ENCODE measurements at places on chromosomes 12 and 14. TPM values are rescaled to one million over a fixed set of nuclear protein-coding genes. Genes with fewer than 3 reads are reported as not detected.
A peak's percentile ranks its signal among the peaks of the same experiment; 100 is the strongest.

The GMPR2 gene
- total RNA-seq: 24.1 TPM

The MIP gene
- total RNA-seq: 0.50 TPM

The MGP gene
- total RNA-seq: 1,325 TPM

The NKX2-1 gene
- not detected for total RNA-seq

The HOXC6 gene
- total RNA-seq: not detected

The SLC48A1 gene
- 22.1 TPM for total RNA-seq

The P2RX2 gene
- total RNA-seq: not detected

The PROX2 gene
- not detected for total RNA-seq

- no peak for DNase-seq
These were observed 136.9 kb downstream of the STXBP6 start for GRCh38 chr14:24913021-24913420.

GRCh38 chr14:30054201-30054600, 126.6 kb upstream of the PRKD1 start:
- no peak for DNase-seq

GRCh38 chr12:38788106-38788505, 117.3 kb downstream of the CPNE8 start:
- no peak for DNase-seq

- no peak for DNase-seq
These were observed 109.8 kb upstream of the FUT8 start for GRCh38 chr14:65302571-65303189.

GRCh38 chr12:89731614-89732013, 23.0 kb upstream of the ATP2B1 start:
- no peak for DNase-seq

- DNase-seq: no peak
These were observed 16.7 kb upstream of the NEDD1 start for GRCh38 chr12:96890331-96890730.

DNA sequence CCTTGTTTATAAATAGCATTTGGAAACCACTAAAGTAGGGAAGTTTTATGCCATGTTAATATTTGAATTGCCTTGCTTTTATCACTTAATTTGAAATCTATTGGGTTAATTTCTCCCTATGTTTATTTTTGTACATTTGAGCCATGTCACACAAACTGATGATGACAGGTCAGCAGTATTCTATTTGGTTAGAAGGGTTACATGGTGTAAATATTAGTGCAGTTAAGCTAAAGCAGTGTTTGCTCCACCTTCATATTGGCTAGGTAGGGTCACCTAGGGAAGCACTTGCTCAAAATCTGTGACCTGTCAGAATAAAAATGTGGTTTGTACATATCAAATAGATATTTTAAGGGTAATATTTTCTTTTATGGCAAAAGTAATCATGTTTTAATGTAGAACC, 4.4 kb downstream of the RAN start:
- DNase-seq: no peak

DNA sequence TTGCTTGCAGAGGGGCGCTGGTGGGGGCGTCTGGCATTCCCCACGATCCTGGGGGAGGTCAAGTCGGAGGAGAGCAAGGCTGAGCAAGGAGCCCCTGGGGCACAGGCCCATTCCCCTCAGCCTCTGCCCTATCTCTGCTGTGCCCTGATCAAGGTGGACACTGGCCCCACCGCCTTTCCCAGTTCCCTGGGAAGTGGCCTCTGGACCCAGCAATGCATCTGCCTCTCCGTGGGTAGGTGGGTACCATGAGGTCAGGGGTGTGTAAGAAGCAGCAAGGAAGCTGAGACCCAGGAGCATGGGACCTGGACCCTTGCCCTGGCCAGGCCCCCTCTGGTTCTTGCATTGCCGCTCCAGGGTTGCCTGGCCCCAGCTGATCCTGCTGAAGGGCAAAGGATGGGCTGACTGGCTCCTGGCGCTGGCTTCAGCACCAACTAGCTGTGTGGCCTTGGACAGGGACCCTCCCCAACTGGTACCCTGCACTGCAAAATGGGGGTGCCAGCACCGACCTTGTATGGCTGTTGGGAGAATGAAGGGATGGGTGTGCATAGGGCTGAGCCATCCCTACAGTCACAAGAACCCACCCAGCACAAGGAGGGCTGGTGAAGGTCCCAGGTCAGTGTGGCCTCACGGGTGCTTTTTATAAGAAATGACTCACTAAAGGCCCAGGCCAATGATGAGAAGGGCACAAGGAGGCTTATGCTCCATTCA, 19.6 kb downstream of the SLC25A29 start:
- DNase-seq: peak; percentile 23

GRCh38 chr14:35341751-35342488, 49.7 kb downstream of the PSMA6 start:
- DNase-seq: peak; percentile 98

DNA sequence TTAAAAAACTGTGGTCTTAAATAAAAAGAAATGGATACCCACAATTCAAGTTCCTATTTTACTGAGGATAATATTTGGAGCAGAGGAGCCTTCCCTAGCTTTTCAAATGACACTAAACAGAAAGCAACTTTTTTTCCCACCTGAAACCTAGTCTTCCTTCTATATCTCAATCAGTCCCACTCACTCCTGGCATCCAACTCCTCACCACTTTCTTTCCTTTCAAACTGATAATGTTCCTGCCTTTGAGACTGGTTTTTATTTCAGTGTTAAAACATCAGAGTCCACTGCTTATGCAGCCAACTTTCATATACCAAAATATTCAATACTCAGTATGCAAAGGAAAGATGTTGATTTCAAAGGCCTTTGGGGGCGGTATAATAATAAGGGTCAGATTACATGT, 225.6 kb downstream of the GXYLT1 start:
- no peak for DNase-seq

- peak; percentile 25 for DNase-seq
These were observed 116.6 kb downstream of the ETV6 start for GRCh38 chr12:11765817-11766794.

- DNase-seq: no peak
These were observed 13.7 kb upstream of the WSCD2 start for GRCh38 chr12:108115123-108116121.

DNA sequence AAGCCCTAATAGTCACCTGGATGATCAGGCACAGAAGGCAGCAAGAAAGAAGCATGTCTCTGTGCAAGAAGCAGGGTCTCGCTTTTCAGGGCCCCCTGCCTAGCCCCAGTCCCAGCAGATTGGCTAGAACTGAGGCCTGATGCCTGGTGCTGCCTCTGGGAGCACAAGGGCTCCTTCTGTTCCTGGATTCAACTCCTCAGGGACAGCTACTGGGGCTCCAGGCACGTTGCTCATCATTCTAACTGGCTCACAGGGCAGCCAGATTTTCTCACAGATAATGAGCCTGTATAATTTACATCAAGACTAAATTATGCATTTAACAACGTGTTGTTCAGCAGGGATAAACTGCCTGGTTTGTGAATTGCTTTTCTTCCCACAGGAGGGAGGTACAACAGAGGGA, 106.5 kb upstream of the PLXNC1 start:
- no peak for DNase-seq

GRCh38 chr14:54606178-54606577, 39.2 kb downstream of the SAMD4A start:
- peak; percentile 71 for DNase-seq
